ENCODE measurements at places on chromosomes 1 and 21.

DNA sequence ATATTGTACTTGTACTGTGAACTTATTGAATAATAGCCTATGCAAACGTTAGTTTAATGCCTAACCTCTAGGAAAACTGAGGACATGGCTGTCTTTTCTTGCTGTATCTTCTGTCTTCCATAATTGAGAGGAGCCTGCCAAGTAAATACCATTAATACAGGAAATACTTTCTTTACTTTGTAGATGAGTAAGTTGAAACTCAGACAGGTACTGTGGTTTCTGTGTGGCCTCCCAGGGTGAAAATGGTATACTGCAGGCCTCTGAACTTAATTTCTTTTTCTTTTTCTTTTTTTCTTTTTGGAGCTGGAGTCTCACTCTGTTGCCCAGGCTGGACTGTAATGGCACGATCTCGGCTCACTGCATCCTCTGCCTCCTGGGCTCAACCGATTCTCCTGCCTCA lies 208.8 kb upstream of the ADGRL4 start:
- H3K4me3 ChIP-seq = no peak overlapping the region
- H3K27ac ChIP-seq = no peak overlapping the region
- DNase-seq = no peak
- H3K27me3 ChIP-seq = no peaks in the 10 kb centered on the region
- H3K36me3 ChIP-seq = no peaks in the 10 kb centered on the region

- no peak overlapping the region for H3K27ac ChIP-seq
- H3K4me1 ChIP-seq = peaks cover 25% of the 10 kb centered on the region
- no peak overlapping the region for H3K4me3 ChIP-seq
- peaks cover 28% of the 10 kb centered on the region for H3K27me3 ChIP-seq
These were observed 8.1 kb upstream of the TADA1 start for GRCh38 chr1:166884040-166884642.

DNA sequence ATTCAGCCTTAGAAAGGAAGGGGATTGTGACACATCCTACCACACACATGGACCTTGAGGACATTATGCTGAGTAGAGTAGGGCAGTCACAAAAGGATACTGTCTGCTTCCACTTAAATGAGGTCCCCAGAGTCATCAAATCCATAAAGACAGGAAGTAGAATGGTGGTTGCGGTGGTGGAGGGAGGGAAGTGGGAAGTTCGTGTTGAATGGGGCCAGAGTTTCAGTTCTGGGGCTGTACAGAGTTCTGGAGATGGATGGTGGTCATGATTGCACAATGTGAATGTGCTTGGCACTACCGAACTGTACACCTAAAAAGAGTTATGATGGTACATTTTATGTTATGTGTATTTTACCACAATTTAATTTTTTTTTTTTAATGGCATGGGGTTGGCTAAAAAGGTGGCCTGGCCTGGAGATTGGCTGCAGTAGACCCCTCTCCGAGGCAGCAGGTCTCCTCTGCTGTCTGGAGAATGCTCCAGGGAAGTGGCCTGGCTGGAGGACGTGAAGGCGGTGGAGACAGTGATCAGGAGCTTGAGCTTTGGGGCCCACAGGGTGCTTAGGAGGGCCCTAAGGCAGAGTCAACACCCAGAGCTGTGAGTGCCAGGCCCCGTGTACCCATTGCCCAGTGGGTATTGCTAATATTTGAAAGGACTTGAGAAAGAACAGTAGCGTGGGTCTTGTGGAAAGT lies 30.4 kb downstream of the IFNGR2 start:
- H3K4me3 ChIP-seq = no peak overlapping the region
- H3K4me1 ChIP-seq = peaks cover 31% of the 10 kb centered on the region
- H3K36me3 ChIP-seq = peaks cover 52% of the 10 kb centered on the region

DNA sequence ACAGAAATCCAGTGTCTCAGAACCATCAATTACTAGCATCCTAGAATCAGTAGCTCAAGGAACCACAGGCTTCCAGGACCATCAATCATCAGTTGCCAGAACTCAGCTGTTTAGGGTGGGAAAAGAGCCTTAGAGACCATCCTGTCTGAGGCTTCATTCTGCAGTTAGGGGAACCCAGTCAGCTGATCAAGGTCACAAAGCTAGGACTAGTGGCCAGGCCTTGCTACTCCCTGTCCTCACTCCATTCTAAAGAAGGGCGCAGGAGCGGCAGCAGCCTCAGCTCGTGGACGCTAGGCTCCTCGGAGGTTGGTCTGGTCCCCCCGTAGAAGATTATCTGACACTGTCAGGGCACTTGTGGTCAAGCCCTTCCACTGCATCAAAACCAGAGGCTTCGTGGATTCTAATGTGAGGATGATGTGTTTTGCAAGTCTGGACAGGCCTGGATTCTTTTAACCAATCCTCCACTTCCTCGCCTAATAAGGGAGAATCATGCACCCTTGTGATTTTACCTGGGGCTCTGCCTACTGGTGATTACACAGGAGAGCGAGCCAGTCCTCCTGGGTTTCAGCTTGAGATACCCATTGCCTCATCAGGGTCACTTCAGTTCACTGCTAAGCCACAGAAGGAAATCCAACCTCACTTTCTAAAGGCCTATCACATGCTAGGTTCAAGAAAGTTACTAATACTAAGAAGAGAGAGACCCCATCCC lies 41.7 kb upstream of the IFFO2 start:
- peaks cover 8% of the 10 kb centered on the region for H3K4me1 ChIP-seq
- peaks cover 17% of the 10 kb centered on the region for H3K36me3 ChIP-seq

DNA sequence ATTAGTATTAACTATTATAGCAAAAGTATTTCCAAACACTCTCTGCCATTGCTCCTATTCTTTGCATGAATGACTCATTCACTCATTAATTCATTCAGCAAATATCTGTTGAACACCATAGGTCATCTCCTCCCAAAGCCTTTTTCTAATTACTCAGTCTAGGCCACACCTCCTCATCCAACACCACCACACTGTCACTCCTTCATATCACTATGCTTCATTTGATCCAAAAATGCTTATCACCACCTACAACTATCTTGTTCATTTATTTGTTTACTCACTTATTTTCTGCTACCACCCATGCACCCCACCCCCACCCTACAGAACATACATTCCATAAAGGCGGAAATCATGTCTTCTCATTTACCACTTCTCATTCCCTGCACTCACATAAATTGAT lies 94.4 kb upstream of the TNFSF4 start:
- peaks cover 3% of the 10 kb centered on the region for H3K27me3 ChIP-seq
- H3K27ac ChIP-seq = no peak overlapping the region
- H3K36me3 ChIP-seq = no peaks in the 10 kb centered on the region

- no peaks in the 10 kb centered on the region for H3K36me3 ChIP-seq
- H3K27ac ChIP-seq = no peak overlapping the region
- no peak for DNase-seq
- no peak overlapping the region for H3K4me3 ChIP-seq
- H3K27me3 ChIP-seq = no peaks in the 10 kb centered on the region
These were observed 604.6 kb downstream of the LRRIQ3 start for GRCh38 chr1:73593364-73593763.

GRCh38 chr1:83676106-83676505 lies 322.8 kb downstream of the TTLL7 start:
- H3K4me1 ChIP-seq = no peaks in the 10 kb centered on the region
- no peaks in the 10 kb centered on the region for H3K36me3 ChIP-seq
- no peaks in the 10 kb centered on the region for H3K27me3 ChIP-seq
- H3K4me3 ChIP-seq = no peak overlapping the region
- no peak overlapping the region for H3K27ac ChIP-seq
- DNase-seq = no peak

DNA sequence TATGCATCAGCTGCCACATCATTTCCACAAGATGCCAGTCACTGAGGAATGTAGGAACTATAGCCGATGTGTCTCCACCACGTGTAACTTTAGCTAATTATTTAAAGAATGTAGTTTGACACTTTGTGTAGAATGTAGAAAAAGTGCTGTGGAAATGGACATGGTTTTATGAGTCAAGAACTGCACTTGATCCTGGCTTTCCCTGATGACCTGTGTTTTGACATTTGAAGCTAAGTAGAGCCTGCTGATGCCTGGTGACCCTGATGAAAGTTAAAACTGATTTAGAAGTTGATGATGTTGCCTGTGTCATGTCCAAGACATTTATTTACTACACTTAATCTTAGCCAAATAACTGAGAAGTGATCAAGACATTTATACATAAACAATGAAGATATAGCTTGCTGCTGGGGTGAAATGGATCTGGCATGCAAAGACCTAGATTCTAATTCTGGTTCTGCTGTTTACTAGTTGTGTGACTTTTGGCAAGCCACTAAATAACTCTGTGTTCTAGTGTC lies 4.4 kb upstream of the OSBPL9 start:
- DNase-seq = no peak
- H3K4me1 ChIP-seq = peaks cover 11% of the 10 kb centered on the region
- H3K27ac ChIP-seq = no peak overlapping the region
- H3K36me3 ChIP-seq = peaks cover 3% of the 10 kb centered on the region
- H3K27me3 ChIP-seq = peaks cover 17% of the 10 kb centered on the region
- no peak overlapping the region for H3K4me3 ChIP-seq

DNA sequence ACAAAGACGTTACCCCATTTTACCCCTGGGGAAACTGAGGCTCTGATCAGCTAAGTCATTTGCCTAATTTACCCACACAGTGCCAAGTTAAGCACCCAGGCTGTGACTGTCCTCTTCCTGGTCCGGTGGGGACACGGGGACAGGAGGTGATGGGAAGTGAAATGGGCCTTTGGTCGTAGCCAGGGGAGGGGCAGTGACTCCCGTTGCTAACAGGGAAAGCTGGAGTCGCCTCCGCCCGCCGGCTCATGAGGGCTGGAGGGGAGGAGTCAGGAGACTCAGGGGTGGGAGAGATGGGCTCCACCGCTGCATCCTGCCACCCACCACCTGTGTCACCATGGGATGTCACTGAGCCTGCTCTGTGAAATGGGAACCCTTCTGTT lies 139.3 kb downstream of the PGBD5 start:
- H3K4me1 ChIP-seq = peaks cover 5% of the 10 kb centered on the region
- no peaks in the 10 kb centered on the region for H3K36me3 ChIP-seq
- peaks cover 2% of the 10 kb centered on the region for H3K27me3 ChIP-seq
- DNase-seq = no peak

DNA sequence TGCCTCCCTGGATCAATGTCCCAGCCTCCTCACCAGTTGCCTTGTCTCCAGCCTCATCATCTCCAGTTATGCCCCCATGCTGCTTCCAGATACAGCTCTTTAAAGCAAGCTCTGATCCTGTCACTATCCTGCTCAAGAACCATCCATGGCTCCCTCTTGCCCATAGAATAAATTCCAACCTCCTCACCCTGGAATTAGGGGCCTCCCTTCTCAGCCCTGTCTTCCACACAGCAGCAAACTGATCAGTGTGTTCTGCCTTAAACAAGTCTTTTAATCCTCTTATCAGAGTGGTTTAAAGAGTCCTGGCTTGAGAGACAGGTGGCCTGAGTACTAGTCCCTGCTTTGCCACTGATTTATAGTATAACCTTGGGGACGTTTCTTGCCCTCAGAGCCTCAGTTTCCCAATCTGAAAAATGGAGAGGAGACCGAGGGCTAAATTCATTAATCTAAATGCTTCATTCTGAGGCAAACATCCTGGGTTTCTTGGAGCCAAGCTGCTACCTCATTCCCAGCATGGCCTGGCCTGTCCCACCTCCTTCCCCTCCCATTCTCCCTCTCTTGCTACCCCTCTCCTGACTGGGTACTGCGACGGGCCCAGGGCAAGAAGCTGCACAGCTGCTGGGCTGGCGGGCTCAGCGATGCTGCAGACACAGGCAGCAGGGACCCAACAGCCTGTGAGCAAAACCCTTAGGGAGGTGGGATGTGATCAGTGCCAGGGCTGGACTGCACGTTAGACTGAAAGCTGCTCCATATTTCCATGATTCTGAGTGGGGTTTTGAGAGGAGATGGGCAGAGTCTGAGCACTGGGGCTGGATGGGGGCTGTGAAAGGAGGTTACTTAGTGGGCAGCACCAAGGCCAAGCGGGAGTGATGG lies 221.4 kb downstream of the PTPRU start:
- no peaks in the 10 kb centered on the region for H3K36me3 ChIP-seq
- H3K27ac ChIP-seq = no peak overlapping the region
- H3K4me1 ChIP-seq = no peaks in the 10 kb centered on the region
- H3K4me3 ChIP-seq = no peak overlapping the region
- no peak for DNase-seq

GRCh38 chr1:62311473-62311943 lies 7.7 kb downstream of the KANK4 start:
- H3K36me3 ChIP-seq = no peaks in the 10 kb centered on the region
- no peak overlapping the region for H3K27ac ChIP-seq
- H3K27me3 ChIP-seq = peaks cover 12% of the 10 kb centered on the region
- H3K4me3 ChIP-seq = no peak overlapping the region

DNA sequence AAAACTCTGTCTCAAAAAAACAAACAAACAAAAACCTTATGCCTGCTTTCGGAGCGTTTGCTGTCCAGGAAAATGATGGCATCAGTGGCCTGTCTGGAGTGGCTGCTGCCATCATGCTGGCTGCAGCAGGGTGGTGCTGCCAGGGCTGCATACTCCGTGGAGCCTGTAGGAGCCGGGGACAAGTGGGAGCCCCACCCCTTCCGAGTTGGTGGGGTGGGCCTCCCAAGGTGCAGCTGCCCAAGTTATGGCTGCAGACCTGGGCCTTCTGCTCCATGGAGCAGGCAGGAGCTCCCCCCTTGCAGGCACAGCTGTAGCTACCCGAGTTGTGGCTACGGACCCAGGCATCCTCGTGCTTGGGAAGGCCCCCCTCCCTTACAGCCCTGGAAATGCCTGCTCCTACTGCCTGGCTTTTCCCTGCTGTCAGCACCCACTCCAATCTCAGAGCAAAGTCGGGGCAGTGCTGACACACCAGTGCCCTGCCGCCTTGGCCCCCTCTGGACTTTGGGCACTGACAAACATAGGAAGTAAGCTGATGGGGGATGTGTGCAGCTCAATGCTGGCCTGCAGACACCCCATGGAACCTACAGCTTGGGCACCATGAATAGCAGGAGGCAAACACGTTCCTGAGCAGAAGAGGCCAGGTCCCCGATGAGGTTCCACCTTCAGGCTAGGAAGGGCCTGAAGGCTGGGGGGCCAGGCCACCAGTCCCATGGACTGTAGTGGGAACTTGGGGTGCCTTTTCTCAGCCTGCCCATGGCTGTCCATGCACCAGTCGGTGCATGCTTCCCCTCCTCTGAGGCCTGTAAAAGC lies 60.4 kb downstream of the CC2D1B start:
- no peak overlapping the region for H3K4me3 ChIP-seq
- H3K36me3 ChIP-seq = no peaks in the 10 kb centered on the region
- no peaks in the 10 kb centered on the region for H3K4me1 ChIP-seq
- no peak for DNase-seq
